HL-60 (cell line): ENCODE measurements at places on chromosomes 3 and 15.

- DNase-seq: no peak
These were observed 7.3 kb upstream of the MAPK6 start for GRCh38 chr15:52011711-52012144.

DNA sequence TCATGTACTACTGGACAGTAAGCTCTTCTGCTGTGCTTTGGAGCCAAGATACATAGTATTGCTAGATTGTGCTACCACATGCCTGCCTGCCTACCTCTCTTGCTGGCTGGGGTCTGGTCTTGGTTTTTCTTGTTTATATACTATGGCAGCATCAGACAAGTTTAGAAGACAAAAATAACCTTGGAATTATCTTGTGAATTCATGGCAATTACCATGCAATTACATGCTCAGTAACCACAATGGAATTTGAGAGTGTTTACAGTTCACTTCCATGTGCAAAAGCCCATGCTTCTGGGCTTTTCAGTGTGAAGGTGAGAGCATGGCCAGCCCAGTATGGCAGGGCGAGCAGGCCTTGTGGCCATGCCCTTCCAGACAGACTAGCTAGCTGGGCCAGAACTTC lies 48.0 kb upstream of the C15orf61 start:
- no peak for DNase-seq

DNA sequence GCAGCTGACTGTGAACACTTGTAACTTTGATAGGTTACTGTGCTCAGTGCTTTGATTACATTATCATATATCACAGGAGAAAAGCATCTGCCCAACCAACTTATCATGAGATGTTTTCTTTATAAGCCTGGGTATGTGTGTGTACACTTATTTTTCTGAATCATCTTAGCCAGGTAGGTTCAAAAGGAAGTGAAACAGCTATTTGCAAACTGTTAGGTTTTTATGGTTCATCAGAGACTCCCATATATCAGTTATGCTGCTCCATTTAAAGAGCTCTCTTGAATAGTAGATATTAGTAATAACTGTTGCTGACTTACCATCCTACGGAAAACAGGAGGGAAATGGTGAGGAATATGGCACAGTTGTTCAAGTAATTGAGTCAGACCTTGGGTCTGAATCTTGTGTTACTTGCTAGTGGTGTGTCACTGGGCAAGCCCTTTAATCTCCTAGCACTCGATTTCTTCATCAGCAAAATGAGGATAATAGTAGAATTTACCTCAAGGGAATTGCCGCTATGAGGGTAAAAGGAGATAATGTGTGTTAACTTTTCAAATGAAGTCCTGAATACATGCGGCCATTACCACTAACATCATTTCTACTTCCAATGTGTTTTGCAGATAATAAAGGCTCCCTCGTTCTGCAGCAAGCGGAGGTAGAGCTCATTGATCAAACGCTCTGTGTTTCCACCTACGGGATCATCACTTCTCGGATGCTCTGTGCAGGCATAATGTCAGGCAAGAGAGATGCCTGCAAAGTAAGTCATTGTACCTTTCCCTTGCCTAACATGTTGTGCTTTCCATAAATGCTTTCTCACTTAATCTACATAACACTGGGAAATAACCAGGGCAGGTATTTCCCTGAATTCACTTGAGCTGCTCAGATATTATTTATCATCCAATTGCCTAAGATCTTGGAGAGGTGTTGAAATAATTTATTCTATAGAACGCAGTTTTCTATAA lies 7.8 kb upstream of the C3orf52 start:
- DNase-seq: no peak

DNA sequence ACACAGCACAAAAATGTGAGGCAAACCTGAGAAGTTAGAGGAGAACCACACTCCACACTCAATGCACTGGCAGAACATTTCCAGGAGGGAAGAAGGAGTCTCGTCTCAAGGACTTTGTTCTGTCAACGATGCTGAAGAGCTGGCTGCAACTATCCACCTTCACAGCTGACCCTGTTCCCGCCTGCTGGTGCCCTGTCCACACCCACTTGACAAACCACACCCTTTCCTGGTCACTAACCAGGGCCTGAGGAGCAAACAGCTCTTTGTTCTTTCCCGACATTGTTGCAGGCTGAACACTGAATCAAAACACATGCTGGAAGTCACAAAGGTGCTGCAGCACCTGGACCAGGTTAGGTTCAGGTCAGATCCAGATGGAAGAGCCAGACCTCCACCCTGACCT lies 92.6 kb upstream of the ARRDC4 start:
- DNase-seq: no peak

DNA sequence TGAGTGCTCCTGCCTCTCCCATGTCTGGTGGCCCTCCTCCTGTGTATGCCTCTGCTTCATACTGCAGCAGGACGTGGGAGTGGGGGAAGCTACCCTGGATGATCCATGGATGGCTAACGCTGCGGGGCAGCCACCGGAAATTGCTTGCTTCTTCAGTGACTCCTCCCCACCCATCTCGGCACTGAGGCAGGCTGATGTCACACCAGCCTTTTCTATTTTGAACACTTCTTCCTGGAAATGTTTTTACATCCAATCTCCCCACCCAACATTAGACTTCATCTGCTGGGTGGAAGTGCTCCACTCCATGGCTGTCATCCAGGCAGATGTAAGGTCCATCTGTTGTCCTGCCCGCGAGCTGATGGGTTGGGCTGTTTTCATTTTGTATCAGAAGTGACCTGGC lies 58.9 kb upstream of the MUC13 start:
- DNase-seq: no peak

DNA sequence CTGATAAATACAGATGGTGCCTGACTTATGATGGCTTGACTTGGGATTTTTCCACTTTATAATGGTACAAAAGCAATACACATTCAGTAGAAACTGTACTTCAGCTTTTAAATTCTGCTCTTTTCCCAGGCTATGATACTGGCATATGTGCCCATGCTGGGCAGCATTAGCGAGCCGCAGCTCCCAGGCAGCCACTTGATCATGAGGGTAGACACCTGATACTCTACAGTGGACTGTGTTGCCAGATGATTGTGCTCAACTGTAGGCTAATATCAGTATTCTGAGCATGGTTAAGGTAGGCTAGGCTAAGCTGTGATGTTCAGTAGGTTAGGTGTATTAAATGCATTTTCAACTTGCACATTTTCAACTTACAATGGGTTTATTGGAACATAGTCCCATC lies 17.7 kb upstream of the FEM1B start:
- no peak for DNase-seq

DNA sequence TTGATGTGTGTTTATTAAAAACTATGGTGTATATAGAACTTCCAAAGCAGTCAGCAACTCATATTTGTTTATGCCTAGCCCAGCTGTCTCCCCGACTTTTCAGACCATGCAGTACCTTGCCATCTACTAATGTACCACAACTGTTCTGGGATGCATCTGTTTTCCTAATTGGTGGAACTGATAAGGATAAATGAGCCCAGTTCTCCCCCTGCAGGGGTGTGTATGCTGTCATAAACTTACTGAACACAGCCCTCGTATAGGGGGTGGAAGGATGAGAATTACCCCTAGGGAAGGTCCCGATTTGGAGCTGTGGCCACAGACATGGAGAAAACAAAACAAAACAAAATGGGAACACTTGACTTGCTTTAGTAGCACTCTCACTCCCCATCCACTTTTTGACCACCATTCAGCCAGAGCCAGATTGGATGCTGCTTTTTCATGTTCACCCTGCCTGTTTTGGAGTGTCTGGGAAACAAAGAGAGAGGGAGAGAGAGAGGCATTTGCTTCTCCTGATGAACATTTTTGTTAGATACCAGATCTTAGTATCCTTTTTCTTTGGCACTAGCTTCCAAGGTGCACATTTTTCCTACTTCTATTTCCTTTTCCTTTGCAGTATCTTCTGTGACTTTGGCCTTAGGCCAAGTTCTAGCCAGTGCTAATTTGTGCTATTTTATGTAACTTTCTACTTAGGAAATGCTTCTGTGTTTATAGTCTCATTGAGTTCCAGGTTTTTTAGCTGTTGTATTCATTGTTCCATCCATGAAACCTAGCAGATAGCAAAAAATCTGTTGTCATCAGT lies 29.1 kb downstream of the CADM2 start:
- DNase-seq: no peak

DNA sequence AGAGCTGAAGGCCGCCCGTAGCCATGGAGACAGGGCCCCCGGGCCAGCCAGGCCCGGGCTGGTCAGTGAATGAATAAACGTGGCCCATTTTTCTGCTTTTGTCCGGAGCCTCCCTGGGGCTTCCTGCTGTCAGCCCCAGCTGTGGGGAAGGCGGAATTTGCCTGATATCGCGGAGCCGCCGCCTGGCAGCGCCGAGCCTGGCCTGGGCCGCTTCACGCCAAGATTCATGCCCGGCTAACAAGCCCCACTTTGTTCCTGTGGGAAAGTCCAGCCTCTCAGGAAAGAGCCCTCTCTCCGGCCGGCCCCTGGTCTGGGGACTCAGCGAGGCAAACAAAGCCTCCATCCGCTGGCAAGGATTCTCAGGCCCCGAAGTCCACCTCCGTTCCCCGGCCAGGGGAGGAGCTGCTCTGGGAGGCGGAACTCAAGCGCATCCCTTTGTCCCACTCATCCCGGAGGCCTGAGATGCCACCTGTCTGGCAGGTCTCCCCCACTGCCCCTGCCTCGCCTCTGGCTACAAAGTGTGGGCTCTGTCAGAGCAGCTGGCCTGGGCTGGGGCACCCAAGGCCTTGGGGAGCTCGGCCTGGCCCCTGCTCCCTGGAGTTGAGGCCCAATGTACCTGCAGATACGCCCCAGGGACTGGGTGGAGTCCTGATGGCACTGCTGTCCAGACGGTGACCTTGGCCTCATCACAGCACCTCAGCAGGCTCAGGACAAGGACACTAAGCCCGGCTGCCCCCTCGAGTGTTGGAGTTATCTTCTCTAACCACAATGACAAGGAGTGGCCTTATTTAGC lies 51.6 kb upstream of the SLC6A11 start:
- no peak for DNase-seq

DNA sequence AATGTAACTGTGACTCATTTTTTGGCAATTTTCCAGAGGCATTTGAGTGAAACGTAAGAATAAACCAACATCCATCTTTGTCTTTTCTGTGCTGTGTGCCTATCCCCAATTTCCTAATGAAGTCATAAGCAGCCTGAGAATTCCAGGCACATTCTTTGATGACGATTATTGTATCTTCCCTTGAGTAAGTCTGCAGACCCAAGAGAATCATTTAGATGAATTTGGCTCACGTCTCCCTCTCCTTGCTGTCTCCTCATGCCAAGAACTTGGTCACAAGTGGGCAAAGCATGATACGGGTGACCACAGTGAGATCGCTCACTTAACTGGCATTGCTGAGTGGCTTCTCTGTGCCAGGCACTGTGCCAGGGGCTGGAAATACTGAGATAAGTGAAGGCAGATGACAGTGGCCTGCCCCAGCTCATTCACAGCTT lies 384.5 kb upstream of the IL12A start:
- DNase-seq: no peak

- no peak for DNase-seq
These were observed 2.7 kb upstream of the LSMEM2 start for GRCh38 chr3:50275996-50276761.

DNA sequence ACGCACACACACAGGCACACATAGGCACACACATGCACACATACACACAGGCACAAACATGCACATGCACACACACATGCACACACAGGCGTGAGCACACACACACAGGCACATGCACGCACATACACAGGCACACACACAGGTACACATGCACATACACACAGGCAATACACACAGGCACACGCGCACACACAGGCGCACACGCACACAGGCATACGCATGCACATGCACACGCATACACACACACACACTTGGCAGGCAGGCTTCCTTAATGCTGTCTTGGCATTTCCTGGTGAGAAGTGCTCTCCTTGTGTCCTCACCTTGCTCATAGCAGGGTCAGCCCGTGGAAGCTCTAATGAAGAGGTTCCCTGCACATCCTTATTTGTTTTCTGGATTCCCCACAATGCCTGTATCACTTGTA lies 8.4 kb upstream of the SLCO2A1 start:
- DNase-seq: no peak

DNA sequence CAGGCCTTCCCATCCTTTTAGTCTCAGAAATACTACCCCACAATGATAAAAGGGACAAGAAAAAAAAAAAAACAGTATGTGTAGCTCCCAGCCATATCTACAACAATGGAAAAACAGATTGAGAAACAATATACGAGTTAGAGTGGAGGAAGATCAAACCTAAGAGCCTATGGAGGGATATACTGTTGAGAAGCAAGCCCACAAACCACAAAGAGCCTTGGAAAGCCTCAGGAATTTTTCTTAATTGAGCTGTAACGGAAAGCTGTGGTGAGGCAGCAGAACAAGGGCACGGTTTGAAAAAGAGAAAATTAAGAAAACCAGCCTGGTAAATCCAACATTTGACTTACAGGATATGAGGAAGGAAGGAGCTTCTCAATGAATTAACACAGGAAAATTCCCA lies 21.4 kb downstream of the KPNA1 start:
- DNase-seq: no peak

GRCh38 chr3:98761643-98762229 lies 1.4 kb upstream of the ST3GAL6 start:
- no peak for DNase-seq

GRCh38 chr3:64144241-64144900 lies 80.9 kb downstream of the PRICKLE2 start:
- no peak for DNase-seq

DNA sequence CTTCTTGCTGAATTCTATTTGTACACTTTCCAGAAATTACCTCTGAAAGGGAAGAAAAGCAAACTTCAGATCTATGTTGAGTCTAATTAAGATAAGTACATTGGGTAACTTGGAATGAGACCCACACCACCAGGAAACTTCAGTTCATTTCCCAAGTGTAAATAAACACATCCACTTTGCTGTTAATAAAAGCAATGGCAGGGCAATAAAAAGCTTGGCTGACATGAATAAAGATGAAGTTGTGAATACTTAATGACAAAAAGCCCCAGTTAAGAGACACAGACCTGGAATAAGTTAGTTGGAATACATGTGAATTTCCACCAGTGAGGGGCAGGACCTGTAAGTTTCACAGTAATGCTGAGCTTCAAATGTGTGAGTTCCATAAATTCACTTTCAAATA lies 83.3 kb downstream of the MEX3B start:
- no peak for DNase-seq

GRCh38 chr3:194572944-194573491 lies 60.2 kb downstream of the TMEM44 start:
- no peak for DNase-seq

DNA sequence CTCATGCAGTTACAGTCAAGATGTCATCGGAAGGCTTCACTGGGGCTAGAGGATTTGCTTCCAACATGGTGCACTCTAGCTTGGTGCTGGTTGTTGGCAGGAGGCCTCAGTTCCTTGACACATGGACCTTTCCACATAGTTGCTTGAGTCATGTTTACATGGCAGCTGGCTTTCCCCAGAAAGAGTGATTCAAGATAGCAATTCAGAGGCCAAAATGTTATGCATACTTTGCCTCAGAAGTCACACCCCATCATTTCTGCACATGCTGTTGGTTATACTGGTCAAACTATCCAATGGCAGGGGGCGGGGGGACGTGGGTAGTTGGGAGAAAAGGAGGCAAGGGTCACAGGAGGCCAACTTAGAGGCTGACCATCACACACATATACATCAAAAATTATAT lies 58.7 kb downstream of the FOXB1 start:
- no peak for DNase-seq

- no peak for DNase-seq
These were observed 4.0 kb upstream of the SEMA3F start for GRCh38 chr3:50150863-50151686.

GRCh38 chr15:99052205-99052604 lies 44.6 kb upstream of the PGPEP1L start:
- DNase-seq: peak; percentile 42
